ENCODE measurements at places on chromosomes 1 and 21.

DNA sequence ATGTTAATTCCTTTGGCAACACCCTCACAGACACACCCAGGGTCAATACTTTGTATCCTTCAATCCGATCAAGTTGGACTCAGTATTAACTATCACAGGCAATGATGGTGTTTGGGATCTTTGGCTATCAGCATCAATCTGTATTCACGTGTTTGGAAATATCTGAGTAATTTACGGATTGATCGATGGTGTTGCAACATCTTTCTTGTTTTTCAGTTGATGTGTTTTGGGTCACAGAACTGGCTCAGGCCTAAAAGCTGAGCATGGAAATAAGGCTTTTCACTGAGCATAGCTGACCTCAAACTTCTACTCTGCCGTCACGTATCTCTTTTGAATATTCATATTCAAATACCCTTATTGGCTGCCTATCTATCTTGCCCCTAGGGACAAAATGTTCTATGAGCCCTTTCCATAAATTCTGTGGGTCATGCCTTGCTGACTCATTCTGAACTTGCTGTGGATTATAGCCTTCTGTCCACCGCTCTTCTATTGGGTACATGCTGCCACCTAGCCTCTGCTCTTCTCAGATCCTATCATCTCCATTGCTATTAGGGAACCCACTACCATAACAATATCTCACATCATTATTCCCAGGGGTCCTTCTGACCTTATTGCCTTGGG lies 156.0 kb downstream of the PDE4B start:
- DNase-seq: no peak

DNA sequence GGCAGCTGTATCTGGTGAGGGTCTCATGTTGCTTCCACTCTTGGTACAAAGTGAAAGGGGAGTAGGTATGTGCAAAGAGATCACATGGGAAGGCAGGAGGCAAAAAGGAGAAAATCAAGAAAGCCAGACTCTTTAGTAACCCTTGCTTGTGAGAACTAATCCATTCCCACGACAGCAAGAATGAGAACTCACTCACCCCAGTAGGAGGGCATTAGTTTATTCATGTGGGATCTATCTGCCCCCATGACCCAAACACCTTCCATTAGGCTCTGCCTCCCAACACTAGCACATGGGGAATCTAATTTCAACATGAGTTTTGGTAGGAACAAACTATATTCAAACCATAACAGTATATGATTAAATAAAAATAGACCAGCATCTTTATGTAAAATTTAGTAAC lies 57.6 kb downstream of the ZNHIT6 start:
- DNase-seq: no peak

DNA sequence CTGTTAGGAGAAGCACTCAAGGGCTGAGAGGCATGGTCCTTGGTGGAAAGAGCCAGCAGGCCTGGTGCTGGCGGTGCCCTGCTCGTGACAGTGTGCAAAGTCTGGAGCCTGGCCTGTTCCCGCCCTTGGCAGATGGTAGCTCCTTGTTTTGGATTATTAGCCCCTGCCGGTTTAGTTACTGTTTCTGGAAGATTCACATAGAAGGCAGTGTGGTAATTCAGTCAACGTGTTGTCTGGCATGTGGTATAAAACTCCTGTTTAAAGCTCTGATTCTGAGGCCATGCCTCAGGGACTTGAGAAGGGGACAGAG lies 6.8 kb downstream of the PKNOX1 start:
- no peak for DNase-seq

DNA sequence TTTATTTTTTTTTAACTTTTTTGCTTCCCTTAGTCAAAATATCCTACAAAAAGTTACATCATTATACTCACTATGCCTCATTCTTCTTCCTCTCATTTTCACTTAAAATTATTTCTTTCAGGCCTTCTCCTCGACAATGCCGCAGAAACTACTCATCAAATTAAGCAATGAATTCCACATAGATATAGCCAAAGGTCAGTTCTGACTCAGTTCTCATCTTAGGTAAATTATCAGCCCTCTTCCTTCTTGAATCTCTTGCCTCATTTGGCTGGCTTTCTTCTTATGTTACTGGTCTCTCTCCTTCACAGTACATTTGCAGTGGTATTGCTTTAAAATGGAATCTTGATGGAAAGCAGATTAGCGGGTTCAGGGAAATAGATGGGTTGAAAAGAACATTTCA lies 260.7 kb upstream of the BRINP3 start:
- DNase-seq: no peak

GRCh38 chr1:172917972-172918371 lies 132.8 kb downstream of the TNFSF18 start:
- DNase-seq: no peak

- DNase-seq: no peak
Observed at GRCh38 chr1:219518168-219518906, 94.6 kb downstream of the ZC3H11B start.

GRCh38 chr1:42945164-42945563 lies 13.5 kb downstream of the SLC2A1 start:
- DNase-seq: no peak

GRCh38 chr1:21313886-21314721 lies 23.8 kb upstream of the ECE1 start:
- no peak for DNase-seq

GRCh38 chr1:176243746-176244145 lies 36.7 kb upstream of the COP1 start:
- no peak for DNase-seq

- DNase-seq: no peak
Observed at GRCh38 chr1:165551469-165551868, 7.7 kb downstream of the LRRC52 start.

DNA sequence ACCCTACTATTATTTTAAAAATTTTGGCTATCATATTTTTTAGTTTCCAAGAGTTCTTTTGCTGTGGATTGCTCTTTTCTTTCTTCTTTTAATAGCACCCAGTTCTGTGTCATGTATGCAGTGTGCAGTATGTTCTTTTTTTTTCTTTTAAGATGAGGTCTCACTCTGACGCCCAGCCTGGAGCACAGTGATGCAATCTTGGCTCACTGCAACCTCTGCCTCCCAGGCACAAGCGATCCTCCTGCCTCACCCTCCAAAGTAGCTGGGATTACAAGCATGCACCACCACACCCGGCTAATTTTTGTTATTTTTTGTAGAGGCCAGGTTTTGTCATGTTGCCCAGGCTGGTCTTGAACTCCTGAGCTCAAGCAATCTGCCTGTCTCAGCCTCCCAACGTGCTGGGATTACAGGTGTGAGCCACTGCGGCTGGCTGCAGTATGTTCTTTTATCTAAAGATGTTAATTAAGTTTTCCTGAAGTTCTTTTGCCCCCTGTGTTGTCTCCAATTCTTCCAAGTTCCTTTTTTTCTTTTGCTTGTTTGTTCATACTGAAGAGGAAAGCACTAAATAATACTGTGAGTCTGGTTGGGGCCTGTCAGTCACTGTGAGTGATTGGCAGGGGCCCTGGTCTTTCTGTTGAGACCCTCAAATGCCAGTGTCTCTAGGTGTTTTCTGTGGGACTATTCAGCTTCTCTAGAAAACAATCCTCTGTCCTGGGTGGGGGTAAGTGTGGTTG lies 17.5 kb upstream of the TTC22 start:
- DNase-seq: no peak

- no peak for DNase-seq
Observed at GRCh38 chr1:65558215-65558614, 137.7 kb downstream of the LEPR start.

DNA sequence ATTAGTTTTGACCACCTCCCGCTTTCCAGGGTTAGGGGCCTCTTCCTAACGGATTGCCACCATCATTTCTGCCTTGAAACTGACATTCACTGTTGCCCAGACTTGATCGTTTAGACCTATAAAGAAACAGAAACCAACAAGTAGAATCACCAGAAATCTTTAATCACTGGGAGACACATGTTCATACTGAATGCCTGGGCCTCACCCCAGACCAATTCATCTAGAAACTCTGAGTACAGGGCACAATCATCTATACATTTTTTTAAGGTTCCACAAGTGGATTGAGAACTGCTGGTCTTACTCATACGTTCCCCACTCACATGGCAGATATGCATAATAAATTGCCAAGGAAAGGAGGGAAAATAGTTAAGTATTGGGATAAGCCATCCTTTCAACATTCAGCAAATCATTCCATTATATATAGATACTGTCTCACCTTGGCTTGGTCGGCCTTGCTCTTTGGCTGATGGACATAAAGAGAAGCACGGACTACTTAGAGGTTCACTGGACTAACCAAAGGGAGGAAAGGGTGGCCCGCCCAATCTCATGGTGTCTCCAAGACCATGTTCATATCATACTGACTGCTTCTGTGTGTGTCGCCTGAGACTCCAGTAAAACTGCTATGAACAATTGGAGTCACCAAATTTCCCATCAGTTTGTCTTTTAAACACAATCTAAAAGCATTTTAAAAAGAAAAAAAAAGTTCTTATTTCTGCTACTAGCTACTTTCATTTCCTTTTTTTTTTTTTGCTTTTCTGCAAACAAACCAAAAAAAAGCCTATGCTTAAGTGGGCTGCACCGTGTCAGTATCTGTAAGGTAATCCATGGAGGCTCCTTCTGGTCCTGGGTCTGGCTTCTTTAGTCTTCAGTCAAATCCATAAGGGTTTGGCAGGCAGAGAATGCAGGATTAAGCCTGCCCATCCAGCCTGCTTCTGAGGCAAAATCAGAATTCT lies 9.4 kb upstream of the TARBP1 start:
- no peak for DNase-seq

DNA sequence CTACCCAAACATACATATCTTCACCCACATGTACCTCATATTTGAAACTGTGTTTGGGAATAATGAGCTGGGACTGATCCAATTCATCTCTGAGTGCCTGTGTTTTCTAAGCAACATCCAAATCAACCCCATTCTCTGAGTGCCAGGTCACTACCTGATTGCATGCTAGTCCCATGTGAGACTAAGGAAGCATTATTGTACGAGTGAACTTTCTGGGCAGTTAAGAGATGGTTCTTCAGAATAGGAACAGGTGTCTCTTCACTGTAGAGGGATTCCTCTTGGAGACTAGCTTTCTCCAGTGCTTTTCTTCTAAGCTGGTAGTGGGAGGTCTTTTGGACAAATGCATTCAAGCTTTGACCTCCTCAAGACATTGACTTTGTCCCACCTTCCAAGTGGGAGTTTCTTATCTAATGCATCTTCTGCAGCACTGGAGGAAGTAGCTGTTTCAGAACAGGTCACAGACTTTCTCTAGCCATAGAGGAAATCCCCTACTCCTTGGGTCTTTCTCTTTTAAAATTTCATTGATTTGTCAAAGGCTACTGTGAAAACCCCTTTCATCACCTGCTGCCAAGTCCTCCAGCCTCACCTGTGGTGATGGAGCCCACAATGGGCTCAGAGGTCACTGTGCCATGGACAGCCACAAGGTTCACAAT lies 172.0 kb upstream of the KIAA0040 start:
- no peak for DNase-seq
